ENCODE measurements at places on chromosomes 5 and 9.
A peak's percentile ranks its signal among the peaks of the same experiment; 100 is the strongest.

GRCh38 chr5:54309276-54309675 lies 1.1 kb downstream of the ARL15 start:
- DNase-seq = peak; percentile 55

- DNase-seq = no peak
Observed at GRCh38 chr9:78144008-78144381, 91.9 kb upstream of the CEP78 start.

DNA sequence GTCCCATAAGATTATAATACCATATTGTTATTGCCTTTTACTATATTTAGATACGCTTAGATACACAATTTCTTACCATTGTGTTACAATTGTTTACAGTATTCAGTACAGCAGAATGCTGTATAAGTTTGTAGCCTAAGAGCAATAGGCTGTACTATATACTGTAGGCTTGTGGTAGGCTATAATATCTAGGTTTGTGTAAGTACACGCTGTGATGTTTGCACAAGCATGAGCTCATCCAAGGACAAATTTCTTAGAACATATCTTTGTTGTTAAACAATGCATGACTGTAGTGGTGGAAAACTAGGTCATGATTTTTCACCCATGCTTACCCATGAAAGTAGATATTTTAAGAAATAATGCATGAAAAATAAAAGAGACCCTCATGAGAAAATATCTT lies 509.4 kb upstream of the CDH18 start:
- DNase-seq = no peak

GRCh38 chr9:110065532-110065931 lies 142.4 kb downstream of the C9orf152 start:
- DNase-seq = no peak

- DNase-seq = no peak
Observed at GRCh38 chr9:27542508-27542907, 12.9 kb upstream of the MOB3B start.

Measured in NCI-H1417 (cell line).